A673 (cell line): ENCODE measurements at places on chromosomes 5 and 9. TPM values are rescaled to one million over a fixed set of nuclear protein-coding genes. Genes with fewer than 3 reads are reported as not detected.

Gene NPDC1
- 73.9 and 81.4 TPM in 2 replicates for total RNA-seq

Gene SPINK6
- total RNA-seq, result not detected in 2 replicates

Gene SLC36A3
- not detected in 2 replicates for total RNA-seq

Gene MCC
- 0.60 and 0.87 TPM in 2 replicates for total RNA-seq

Gene C9orf153
- total RNA-seq, result 0.35 and 0.56 TPM in 2 replicates

Gene SELENOP
- 1.9 and 3.1 TPM in 2 replicates for total RNA-seq

Gene NRARP
- 7.4 and 8.9 TPM in 2 replicates for total RNA-seq

Gene PPP1R26
- total RNA-seq, result 7.4 and 9.6 TPM in 2 replicates

Gene NR6A1
- 5.3 and 6.8 TPM in 2 replicates for total RNA-seq

Gene C5orf46
- total RNA-seq, result not detected in 2 replicates

Gene PLCXD3
- 1.3 and 1.7 TPM in 2 replicates for total RNA-seq

Gene HNRNPH1
- 918 and 972 TPM in 2 replicates for total RNA-seq

Gene PLAC8L1
- total RNA-seq, result 1.9 and 2.7 TPM in 2 replicates

Gene ZNF608
- total RNA-seq, result 1.9 and 2.4 TPM in 2 replicates

Gene ZBTB34
- 10.1 and 10.9 TPM in 2 replicates for total RNA-seq

Gene LVRN
- total RNA-seq, result not detected in 2 replicates

Gene KIAA1191
- total RNA-seq, result 99.3 and 102 TPM in 2 replicates

Gene TAL2
- not detected in 2 replicates for total RNA-seq

Gene NR4A3
- total RNA-seq, result 6.4 and 6.6 TPM in 2 replicates

Gene FGF18
- total RNA-seq, result 0.90 and 1.3 TPM in 2 replicates

Gene PCSK1
- 0.87 and 0.92 TPM in 2 replicates for total RNA-seq

Gene OR1J2
- total RNA-seq, result not detected in 2 replicates

Gene ENTPD2
- not detected in 2 replicates for total RNA-seq

Gene CCNO
- 2.1 and 2.6 TPM in 2 replicates for total RNA-seq

Gene MORN5
- not detected in 2 replicates for total RNA-seq

Gene TMEM215
- total RNA-seq, result not detected in 2 replicates
